Ammon's horn (tissue), 1 donor: ENCODE measurements at places on chromosomes 12 and 14.

DNA sequence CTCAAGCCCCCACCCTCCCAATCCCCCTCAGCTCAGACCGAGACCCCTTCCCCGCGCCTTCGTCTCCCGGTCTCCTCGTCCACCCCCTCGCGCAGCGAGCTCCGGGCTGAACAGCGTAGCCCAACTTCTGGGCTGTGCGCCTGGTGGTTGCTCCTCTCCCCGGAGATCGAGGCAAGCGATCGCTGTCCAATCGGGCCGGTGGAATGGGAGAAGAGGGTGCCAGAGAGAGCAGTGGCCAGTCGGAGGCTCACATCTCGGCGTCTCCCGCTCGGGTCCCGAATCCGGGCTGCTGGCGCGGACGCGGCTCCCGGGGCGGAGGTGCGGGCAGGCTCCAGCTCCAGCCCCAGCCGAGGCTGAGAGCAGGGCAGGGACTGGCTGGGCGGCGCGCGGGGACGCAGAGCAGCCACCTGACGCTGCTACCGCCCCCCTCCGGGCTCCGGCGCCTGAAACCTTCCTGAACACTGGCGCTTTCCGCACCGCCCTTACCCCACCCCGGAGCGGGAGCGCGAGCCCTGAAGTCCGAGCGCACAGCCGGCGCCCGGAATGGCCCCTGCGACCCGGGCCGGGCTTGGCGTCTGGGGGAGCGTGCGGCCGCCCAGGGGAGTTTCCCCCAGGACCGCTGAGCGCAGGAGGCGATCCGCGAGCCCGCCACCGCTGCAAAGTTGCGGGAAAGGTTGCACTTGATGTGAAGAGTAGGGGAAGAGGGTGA, 508 bp upstream of the KCNH5 start:
- DNase-seq = peak; percentile 31

- no peak for DNase-seq
Observed at GRCh38 chr14:20516921-20517320, 11.6 kb downstream of the RNASE10 start.

GRCh38 chr12:26723379-26724308, 109.3 kb downstream of the ITPR2 start:
- DNase-seq = no peak

DNA sequence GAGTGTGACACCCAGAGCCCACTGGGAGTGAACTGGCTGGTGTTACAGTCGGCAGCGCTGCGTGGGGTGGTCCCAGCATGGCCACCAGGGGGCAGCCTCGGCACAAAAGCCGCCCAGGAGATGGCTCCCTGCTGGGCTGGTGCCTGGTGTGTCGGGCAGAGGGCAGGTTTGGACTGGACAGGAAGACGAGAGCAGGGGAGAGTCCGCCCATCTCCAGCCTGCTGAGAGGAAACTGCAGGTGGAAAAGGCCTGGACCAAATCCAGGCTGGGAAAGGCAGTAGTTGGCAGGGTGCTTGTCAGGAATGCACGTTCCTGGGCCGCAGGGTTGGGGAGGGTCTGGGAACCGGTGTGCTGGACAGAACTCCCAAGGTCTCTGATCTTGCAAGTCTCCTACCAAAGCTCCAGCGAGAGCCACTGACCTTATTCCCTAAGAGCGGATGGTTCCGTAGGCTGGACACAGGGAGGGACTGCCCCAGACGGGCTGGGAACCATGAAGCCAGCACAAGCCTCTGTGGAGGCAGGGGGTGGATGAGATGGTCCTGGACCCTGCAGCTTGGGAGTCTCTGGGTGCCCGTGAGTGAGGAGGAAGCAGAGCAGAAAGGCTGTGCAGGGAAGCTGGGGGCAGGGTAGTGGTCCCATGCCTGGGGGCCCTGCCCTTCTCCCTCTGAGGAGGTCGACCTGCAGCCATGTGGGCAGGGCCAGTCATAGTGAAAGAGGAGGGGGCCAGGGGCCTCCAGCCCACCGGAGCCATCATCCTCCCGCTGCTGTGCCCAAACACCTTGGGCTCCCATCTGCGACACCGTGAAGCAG, 1.8 kb downstream of the AHNAK2 start:
- DNase-seq = peak; percentile 76

DNA sequence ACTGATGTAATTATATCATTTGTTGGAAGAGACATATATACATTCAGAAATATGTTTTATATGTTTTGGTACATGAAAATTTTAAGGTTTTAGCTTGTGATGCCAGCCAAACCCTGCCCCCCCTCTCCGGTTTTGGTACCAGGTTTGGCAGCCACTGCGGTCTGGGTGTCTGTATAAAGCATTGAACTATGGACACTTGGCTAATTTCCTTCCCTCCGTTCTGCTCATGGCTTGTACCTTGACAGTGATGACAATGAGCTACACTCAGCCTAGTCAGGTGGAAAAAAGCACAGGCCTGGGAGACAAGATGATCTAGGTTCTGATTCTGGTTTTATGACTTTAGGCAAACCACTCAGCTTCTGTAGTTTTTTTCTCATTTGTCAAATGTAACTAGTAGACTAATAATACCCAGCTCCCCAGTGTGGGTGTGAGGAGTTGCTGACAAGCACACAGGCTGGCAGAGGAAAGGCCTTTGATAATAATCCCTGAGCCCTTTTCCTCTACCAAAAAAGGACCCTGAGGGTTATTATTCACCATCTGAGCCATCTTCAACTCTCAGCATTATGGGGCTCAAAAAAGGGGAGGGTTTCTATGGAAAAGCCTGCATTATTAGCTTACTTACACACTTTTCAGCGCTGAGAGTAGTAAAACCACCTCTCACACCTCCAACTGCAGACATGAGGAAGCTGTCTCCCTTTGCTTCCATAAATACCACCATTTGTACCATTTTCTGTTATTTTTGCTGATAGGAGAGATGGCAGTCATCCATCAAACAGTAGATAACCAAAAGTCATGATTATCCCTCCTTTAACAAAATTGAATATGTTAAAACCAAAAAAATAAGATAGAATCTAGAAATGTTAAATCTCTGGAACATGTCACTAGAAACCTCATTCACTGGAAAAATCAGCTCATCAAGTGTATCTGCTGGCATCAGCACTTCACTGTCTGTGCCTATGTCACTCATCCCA, 76.3 kb upstream of the PSMC1 start:
- peak; percentile 8 for DNase-seq

- no peak for DNase-seq
Observed at GRCh38 chr14:74525361-74525851, 31.8 kb downstream of the ISCA2 start.

- no peak for DNase-seq
Observed at GRCh38 chr14:61535458-61535857, 159.9 kb upstream of the HIF1A start.

DNA sequence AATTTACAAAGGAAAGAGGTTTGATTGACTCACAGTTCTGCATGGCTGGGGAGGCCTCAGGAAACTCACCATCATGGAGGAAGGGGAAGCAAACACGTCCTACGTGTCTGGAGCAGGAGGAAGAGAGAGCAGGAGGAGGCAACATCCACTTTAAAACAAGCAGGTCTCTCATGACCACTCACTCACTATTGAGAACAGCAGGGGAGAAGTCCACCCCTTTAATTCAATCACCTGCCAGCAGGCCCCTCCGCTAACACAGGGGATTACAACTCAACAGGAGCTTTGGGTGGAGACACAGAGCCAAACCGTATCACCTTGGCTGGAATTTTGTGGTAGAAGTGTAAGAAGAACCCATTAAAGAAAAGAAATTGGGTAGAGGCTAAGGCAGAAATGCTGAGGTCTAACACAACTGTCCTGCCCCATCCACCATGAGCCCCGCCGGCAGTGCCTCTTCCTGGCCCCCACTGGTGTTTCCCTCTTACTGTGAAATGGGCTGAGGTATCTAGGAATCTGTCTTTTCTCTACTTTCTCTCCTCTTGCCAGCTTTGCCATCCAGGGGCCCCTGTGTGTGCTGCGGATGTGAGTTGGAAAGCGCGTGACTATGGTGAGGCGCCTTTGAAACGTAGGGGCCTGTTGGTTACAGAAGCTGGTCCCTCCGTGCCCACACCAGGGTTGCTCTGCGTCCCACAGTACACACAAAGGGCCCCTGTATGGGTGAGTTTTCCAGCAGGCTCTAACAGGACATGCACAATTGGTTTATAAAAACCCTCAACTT, 108.0 kb upstream of the TMEM132D start:
- DNase-seq = no peak

DNA sequence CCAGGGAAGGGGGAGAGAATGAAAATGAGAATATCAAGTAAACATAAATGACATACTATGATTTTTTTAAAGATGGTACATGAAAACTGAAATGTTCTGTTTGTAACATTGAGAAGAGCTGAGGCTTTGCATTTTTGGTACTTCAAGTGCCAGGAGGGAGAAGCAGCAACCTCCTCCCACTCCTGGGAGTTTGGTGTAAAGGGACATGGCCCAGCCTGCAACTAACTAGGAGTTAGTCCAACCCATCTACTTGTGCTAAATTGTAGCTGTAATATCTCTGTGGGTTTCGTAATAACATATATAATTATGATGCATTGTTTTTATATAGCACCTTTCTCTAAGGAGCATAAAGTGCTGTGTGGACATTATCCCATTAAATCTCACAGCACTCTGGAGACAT, 517.5 kb downstream of the NELL2 start:
- no peak for DNase-seq

DNA sequence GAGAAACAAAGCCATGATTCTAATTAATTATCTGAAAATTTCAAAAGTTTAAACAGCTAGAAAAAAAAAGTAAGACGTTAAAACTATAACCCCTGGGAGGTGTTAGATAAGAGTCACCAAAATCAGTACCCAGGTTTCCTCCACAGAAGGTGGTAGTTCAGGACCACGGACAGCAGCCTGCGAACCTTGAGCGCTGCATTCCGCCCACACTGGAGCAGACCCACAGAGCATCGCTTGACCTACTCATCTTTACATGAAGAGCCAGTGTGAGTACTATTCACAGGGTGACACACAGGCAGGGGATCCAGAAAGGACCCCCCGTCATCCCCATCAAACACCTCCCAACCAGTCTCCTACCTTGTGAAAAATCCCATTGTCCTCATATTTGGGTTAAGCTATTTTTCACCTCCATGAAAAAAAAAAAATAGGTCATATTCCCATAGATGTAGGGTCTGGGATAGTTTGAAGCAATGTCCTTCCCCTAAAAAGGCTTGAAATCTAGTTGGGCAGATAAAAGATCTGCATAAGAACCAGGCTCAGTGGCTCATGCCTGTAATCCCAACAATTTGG, 8.8 kb upstream of the CHGA start:
- no peak for DNase-seq

- no peak for DNase-seq
Observed at GRCh38 chr12:49811961-49812401, 16.2 kb downstream of the NCKAP5L start.

DNA sequence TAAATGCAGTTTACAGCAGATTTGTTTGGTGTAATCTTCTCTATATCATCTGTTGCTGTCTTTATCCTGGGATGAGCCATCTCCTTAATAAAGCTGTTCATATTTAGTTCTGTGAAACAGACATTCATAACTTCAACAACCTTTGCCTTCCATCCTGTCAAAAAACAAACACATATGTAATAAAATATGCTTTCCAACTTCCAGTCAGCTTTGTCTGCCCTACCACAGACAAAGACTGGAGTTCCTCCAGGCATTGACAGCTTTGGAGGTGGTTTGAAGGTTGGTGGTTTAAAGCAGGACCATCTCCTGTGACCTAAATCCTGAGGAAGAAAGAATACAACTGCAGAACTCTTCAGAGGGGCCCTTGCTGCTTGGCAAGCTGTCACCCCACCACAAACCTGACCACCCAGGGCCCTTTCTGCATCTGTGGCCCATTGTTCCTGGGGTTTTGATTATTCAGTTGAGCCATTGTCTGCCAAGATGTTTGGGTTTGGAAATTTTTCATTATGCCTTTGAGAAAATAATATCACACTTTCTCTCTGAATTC, 28.2 kb upstream of the PTGR2 start:
- no peak for DNase-seq

- no peak for DNase-seq
Observed at GRCh38 chr12:121090586-121091514, 41.8 kb upstream of the P2RX7 start.

DNA sequence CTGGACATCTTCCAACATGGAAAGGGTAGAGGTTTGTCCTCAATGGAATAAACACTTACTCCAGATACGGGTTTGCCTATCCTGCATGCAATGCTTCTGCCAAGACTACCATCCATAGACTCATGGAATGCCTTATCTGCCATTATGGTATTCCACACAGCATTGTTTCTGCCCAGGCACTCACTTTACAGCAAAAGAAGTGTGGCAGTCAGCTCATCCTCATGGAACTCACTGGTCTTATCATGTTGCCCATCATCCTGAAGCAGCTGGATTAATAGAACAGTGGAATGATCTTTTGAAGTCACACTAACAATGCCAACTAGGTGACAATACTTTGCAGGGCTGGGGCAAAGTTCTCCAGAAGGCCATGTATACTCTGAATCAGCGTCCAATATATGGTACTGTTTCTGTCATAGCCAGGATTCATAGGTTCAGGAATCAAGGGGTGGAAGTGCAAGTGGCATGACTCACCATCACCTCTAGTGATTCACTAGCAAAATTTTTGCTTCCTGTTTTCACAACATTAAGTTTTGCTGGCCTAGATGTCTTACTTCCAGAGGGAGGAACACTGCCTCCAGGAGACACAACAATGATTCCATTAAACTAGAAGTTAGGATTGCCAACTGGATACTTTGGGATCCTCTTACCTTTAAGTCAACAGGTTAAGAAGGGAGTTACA, 140.4 kb downstream of the SLC35F4 start:
- DNase-seq = no peak

DNA sequence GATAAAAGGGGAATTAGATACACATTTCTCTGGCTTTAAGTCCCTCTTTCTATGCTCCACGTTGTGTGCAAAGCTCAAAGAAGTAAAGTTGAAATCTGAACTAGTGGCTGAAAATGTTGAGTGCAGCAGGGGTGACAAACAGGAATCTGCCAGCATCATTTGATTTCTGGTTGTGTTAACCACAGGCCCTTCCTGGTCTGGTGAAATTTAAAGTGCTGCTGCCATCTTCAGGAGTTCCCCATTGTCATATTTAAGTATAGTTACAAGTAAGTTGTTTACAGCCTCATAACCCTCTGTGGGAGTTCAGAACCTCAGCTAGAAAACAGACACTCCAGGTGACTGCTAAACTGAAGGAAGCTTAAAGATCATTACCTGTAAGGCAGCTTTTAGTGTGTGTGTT, 90.9 kb upstream of the CCDC196 start:
- DNase-seq = no peak

- DNase-seq = peak; percentile 36
Observed at GRCh38 chr12:4567073-4567881, 5.3 kb downstream of the DYRK4 start.

DNA sequence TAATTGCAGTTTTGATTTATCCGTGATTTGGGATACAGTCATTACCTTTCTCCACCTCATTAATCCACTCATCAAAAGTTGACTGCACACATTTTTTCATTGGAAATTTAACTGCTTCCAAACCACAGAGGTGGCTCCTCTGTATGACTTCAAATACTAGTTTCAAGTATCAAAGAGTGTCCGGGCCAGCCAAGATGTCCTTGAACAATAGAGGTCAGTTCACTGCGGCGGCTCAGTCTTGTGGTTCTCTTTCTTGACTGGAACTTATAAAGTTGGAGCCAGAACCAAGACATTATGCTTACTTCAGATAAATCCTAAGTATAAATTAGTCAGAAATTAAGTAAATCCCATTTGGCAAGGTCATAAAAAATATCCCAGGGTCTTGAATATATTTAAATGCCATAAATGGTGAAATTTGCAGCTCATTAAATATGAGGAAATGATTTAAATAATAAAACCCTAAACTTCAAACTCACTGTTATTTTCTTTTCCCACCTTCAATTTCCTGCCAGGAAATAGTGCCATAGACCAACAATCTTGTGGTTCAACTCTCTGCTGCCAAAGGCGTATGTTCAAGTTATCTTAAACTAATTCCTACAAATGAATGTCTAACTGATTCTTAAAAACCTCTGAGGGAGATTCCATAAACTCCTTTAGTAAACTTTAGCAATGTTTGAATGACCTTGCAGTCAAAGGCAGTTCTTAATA, 360.8 kb downstream of the AEBP2 start:
- DNase-seq = no peak
